ENCODE measurements at places on chromosomes 2 and 18.

GRCh38 chr2:191343796-191344338, 98.7 kb downstream of the MYO1B start:
- DNase-seq: no peak

GRCh38 chr2:88841224-88841929, 149.9 kb downstream of the RPIA start:
- no peak for DNase-seq

DNA sequence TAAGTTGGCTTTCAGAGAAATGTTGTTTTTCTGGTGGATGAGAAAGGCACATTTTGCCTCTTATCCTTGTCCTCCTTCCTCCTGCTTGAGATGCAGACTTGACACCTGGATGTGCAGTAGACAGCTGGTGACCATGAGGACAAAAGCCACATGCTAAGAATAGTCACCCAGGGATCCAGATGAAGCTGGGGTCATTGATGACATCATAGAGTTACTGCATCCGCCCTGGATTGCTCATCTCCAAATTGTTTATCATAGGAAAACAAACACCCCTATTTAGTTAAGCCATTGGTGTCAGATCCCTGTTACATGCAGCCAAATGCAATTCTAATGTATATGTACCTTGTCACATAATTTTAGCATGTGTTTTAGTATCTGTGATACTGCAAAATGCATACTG, 16.3 kb upstream of the SLC1A4 start:
- no peak for DNase-seq

DNA sequence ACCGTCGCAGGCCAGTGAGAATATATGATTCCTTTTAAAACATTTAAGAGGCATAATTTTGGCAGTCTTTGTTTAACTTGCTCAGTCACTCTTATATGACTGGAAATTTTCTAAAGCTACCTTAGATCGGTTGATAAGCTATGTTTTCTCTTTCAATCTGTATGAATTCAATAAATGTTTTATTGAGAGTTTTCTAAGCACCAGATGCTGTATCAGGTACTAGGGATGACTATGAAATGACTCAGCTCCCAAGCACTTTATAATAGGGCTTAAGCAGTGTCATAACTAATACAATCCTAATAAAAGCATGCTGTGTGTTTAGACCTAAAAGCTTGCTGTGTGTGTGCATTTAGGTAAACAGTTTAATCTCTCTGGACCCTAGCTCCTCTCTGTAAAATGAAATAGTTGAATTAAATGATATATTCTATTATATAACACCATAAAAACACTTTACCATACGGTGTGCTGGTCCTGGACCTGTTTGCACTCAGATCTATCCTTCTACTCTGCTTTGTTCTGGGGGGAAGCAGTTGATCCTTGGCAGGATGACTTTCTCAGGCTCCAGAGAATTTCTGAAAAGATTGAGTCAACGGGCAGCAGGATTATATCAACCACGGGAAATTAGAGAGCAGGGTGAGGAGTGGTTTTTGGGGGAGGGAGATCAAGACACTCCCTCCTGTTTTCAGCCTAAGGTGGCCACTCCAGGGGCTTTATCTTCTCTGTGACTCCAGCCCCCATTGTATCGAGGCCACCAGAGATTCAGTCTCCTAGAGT, 26.1 kb upstream of the SLC38A11 start:
- DNase-seq: peak; percentile 40

DNA sequence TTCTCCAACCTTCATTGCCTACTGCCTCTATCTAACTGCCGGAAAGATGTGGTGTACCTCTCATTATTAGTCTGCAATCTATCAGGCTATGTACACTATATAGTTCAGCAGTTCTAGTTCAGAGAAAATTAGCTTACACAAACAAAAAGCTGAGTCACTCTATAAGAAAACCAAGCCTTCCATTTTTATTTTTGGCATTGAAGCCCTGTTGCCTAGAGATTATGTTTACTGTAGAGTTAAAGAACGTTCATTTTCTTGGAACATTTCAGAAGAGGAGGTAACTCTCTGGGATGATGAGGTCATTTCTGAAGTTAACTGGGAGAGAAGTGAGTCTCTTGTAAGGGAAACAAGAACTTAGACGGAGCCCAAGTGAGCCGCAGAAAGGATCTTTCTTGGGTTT, 133.5 kb downstream of the FAM124B start:
- DNase-seq: peak; percentile 63

DNA sequence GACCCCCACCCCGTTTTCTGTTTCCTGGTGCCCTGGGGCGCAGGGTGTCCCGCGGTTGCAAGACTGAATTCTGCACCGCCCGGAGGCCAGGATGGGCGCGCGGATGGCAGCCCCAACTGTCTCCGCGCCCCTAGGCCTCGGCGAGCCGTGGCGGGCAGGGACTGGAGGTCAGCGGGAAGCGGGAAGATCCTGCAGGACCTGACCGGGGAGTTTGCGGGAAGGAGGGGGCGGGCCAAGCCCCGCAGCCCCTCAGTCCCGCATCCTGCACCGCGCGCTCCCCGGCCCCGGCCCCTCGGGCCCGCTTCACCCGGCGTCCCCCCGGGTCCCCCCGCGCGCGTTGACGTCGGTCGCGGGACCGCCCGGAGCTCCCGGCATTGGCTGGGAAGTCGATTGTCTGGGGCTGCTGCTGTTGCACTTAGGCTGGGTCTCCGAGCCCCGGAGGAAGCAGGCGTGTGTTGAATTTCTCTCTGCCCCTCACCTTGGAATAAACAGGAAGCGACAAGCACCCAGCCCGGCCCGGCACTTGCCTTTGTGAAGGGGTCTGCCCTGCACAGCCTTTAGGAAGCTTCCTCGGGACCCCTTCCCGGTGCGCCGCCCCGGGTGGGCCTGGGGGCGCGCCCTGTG, at the start of gene LDLRAD4:
TSS of gene LDLRAD4 (plus strand) at position 393 of the 624 bp plus-strand sequence.
- no peak for DNase-seq

DNA sequence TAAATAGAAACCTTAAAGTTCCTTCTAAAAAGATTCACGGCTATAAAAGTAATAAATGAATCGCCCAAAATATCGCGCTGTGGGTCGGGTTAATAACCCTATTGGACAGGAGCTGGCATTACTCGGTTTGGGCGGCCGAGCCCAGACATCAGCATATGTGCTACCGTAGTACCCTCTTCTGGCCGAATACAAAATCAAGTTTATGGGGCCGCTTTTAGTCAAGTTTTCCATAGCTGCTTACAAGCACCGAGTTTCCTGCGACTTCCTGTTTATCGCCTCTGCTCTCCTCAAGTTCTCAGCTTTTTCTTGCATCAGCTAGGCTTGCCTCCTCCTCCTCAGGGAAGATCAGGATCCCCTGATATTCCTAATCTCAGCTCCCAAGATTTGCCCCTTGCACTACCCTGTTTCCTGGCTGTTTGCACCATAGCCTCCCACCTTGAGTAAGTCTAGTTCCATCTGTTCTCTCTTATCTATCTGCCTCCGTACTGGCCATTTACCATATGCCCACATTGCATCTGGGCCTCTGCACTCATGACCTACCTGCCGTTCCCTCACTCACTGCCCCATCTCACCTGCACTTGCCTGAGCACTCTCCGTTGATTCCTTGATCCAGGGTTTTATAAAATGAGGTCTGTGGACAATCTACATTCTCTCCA, 56.1 kb downstream of the SLC35F5 start:
- DNase-seq: peak; percentile 25

GRCh38 chr2:45265336-45265735, 256.1 kb upstream of the SIX2 start:
- DNase-seq: no peak

DNA sequence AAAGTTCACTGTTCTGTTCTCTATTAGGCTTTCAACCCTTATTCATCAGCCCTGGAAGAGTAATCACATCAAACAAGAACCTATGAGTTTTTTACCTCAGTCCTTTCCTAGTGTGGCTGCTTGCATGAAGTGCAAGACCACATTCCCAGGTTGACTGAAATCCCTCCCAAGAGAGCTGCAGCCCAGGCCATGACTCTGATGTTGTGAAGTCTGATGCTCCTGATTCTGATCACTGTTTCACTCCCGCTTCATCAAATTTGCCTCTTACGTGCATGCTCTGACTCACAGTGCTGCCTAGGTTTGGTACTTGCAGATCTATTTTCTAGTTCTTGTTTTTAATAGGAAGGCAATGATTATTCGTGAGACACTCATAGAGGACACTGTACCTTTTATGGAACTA, 58.2 kb upstream of the DSEL start:
- no peak for DNase-seq

- no peak for DNase-seq
These were observed 68.4 kb downstream of the POLR1A start for GRCh38 chr2:86037141-86037794.

DNA sequence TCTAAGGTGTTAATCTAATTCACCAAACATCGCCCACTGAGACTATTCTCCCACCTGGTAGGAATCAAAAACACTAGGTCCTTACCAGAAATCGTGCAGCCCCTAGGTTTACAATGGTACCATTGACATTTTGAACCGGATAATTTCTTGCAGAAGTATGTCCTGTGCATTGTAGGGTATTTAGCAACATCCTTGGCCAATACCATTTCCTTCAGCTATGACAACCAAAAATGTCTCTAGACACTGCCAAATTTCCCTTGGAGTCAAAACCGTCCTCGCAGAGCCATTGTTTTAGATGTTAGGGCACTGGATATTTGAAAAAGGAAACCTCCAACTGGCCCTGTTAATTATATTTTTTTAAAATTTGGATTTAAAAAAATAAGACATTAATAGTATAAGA, 3.8 kb downstream of the VPS54 start:
- DNase-seq: no peak

DNA sequence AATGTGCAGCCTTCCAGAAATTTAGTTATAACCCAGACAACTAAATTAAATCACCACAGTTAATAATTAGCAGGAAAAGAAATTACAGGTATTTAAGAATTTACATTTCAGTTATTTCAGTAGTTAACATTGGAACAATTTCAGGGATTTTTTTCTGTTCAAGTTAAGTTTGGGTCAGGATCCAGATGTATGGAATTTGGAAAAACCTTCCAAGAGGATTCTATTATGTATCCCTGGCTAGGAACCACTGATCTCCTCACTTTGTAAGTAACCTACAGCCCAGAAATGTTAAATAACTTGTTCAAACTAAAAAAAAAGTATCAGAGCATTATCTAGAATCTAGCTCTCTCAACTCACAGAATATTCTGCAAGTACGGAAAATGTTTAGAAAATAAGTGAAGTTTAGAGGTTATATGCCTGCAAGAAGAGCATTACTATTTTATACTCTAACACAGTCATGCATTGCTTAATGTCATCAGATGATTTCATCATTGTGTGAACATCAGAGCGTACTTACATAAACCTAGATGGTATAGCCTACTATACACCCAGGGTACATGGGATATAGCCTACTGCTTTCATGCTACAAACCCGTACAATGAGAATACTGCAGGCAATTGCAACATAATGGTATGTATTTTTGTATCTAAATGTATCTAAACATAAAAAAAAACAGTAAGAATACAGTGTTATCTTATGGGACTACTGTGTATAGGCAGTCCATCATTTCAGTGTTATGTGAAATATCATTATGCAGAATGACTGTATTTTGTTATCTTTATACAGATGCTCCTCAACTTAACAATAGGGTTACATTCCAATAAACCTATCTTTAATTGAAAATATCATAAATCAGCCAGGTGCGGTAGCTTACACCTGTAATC, 6.1 kb downstream of the NCKAP1 start:
- DNase-seq: no peak

- no peak for DNase-seq
These were observed 42.1 kb upstream of the DNMT3A start for GRCh38 chr2:25383806-25384205.

- no peak for DNase-seq
These were observed 101.2 kb upstream of the MAP4K4 start for GRCh38 chr2:101596333-101596732.

- DNase-seq: peak; percentile 57
These were observed 23.9 kb upstream of the NCOA1 start for GRCh38 chr2:24466871-24467870.

DNA sequence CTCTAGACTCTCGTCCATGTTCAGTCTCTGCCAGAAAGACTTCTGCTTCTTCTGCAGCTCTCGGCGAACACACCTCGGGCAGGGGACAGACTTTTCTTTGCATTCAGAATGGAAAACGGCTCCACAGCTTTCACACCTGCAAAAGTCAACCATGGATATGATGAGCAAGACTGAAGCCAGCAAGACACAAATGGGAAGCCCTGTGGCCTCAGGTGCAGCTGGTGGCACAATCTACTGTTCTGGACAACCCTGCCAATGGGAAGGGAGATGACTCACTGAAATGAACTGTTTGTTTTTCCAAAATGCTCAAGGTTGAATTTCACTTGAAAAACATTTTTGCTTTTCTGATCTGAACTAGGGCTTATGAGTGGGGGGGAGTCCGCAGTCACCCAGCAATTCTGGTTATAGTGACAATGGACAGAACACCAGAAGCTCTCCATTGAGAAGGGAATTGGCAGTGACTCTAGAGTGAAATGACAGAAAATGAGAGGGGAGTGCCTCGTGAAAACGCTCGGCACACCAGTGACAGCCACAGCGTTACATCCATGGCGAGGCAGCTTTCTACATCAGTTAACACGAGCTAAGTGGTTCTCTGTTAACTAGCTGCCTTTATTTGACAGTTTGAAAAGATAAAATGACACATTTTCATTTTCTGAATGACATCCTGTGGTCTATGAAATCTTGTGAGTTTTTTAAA, 58.8 kb upstream of the FZD5 start:
- peak; percentile 41 for DNase-seq

- DNase-seq: no peak
These were observed 4.6 kb downstream of the GTF3C2 start for GRCh38 chr2:27351802-27352598.

- DNase-seq: no peak
These were observed 17.2 kb downstream of the BOK start for GRCh38 chr2:241575624-241576292.

DNA sequence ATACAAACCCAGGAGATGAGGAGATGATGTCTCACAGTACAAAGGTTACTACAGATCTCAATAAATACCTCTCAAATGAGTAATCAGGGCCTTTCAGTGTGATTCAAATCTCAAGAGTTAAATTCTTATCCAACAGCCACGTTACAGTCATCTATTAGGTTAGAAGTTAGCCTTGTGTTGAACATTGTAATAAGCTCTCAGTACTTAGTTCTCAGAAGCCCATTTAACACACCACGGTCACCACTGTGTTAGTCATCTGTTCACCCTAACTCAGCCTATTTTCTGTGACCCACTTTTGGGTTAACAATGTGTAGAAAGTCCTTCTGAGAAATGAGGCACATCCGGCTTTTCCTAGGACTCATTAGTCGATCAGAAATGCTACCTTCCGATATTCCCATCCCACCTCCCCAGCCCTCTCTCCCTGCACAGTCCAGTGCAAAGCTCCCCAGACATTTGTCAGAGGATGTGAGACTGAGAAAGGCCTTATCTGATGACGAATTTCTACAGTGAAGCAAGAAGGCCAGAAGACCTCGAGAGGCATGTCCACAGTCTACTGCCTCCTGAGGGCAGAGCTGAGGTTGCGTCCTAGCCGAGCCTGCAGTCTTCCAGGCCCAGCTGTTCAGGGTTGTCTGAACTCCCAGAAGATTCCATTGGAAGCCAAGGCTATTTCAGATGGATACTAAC, 92.6 kb downstream of the ACTR2 start:
- DNase-seq: peak; percentile 74

- DNase-seq: no peak
These were observed 164.0 kb upstream of the ZEB2 start for GRCh38 chr2:144683966-144684365.

All from HT-29 (cell line).